Karpas-422 (cell line): ENCODE measurements at places on chromosomes 4 and X. TPM values are rescaled to one million over a fixed set of nuclear protein-coding genes. Genes with fewer than 3 reads are reported as not detected.

Gene NAP1L3
- total RNA-seq = not detected in 2 replicates

Gene APLN
- not detected in 2 replicates for total RNA-seq

Gene PPP1R2C
- total RNA-seq = not detected in 2 replicates

- H3K36me3 ChIP-seq = no peaks in the 10 kb centered on the region
- H3K4me3 ChIP-seq = no peak overlapping the region
- no peak overlapping the region for H3K27ac ChIP-seq
- H3K4me1 ChIP-seq = no peaks in the 10 kb centered on the region
- no peaks in the 10 kb centered on the region for H3K27me3 ChIP-seq
Measured at GRCh38 chr4:90883519-90883918, 756.3 kb downstream of the CCSER1 start.

DNA sequence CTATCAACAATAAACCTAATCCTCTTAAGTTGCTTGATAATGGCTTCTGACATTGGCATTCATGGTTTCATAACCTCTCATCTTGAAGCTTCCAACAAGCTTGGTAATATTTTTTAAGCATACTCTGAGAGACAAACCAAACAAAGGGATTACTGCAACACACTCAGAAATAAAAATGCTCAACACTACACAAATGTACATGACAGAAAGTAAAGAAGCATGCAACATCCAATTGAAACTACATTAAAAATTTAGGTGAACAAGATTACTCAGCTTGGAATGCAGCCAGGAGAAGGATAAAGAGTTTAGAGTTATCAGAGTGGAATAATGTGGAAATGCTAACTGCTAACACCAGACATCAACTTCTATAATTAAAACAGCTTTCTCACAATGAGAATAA lies 1136.6 kb upstream of the PABPC4L start:
- no peaks in the 10 kb centered on the region for H3K27me3 ChIP-seq
- H3K27ac ChIP-seq = no peak overlapping the region
- H3K36me3 ChIP-seq = no peaks in the 10 kb centered on the region
- no peak for DNase-seq

DNA sequence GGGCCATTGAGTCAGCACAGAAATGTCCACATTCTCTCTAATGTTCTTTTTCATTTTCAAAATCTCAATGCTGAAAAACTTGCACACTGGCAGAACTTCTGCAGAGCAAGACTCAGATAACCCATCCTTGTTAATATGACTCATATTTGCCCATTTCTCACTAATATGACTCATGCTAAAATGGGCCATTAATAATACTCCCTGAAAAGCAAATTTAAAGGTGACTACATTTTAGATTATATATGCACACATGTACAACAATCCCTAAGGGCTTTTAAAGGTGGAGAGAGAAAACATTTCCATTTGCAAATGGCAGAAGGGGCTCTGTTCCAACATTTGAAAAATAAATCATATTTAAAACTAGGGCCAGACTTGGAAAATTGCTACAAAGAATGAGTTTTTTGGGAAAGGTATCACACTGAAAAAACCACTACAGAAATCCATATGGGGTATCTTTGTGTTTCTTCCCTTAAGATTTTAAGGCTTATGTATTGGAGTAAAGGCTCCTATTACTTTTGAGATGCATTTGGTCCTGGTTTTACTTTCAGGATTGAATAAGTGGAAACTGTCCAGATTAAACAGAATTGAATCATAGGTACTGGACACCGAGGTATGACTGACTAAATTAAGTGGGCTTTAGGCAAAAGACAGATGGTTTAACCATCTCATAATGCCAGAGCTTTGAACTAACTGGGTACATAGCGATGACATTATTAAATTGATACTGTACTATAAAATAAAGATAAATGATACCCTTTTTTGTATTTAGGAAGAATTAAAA lies 30.0 kb downstream of the TLR2 start:
- no peak overlapping the region for H3K4me3 ChIP-seq
- no peaks in the 10 kb centered on the region for H3K27me3 ChIP-seq
- DNase-seq = no peak

DNA sequence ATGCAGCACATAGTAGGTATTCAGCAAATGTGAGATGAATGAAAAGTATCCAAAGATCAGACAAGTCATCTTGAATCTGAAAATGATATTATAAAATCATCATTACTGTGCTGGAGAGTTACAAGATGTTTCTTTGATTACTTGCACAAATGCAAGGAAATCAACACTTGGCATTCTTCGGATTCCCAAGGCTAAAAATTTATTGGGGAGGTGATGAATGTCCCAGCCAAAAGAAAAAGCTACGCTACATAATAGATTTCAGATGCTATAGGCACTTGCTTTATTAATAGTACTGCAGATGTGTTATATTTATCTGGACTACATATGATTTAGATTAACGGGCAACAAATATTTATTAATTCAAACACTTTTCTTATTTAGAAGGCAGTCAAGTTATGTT lies 286.7 kb upstream of the TENM3 start:
- no peak overlapping the region for H3K4me3 ChIP-seq
- no peaks in the 10 kb centered on the region for H3K36me3 ChIP-seq
- DNase-seq = no peak
- H3K27me3 ChIP-seq = no peaks in the 10 kb centered on the region
- no peaks in the 10 kb centered on the region for H3K4me1 ChIP-seq
- H3K27ac ChIP-seq = no peak overlapping the region

DNA sequence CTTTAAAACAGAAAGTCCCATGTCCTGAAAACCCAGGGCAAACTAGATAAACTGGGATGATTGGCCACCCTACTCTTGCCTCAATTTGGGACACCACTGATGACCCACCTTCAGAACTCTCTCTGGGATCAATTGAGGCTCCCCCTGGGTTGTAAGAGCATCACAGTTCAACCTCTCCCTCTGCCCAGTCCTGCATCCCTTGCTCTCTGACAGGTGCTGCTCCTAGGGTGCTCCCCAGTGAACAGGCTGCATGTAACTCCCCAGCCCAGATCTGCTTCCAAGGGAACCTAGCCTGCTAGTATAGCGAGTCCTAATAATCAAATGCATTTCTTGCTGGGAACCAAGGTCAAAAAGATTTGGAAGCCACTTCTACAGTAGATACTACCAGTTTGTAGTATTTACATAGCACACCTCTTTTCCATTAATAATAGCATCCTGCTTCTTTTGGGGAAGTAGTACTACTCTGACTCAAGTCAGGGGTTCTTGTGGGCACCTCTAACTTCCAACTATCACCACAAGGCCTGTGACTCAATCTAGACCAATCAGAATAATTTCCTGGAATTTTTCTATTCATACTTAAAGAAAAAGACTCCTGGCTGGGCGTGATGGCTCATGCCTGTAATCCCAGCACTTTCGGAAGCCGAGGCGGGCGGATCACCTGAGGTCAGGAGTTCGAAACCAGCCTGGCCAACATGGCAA lies 42.1 kb upstream of the SPINK2 start:
- no peak overlapping the region for H3K27ac ChIP-seq
- no peak overlapping the region for H3K4me3 ChIP-seq
- H3K4me1 ChIP-seq = no peaks in the 10 kb centered on the region
- DNase-seq = no peak
- no peaks in the 10 kb centered on the region for H3K36me3 ChIP-seq

DNA sequence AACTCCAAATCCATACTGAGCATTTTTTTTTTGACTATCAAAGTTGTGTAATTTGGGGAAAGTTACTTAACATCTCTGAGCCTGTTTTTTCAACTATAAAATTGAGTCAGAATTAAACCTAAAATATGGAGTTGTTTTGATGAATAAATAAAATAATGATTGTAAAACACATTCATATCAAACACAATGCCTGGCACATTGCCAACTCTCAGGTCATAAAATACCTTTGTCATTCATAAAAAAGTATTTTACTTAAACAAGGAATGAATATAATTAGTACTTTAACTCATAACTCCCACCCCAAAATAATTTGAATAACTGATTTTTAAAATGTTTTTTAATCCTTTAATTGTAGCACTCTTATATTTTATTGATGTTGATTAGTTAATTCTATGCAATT lies 3.8 kb upstream of the GPR174 start:
- H3K4me3 ChIP-seq = no peak overlapping the region
- no peaks in the 10 kb centered on the region for H3K27me3 ChIP-seq
- peaks cover 15% of the 10 kb centered on the region for H3K4me1 ChIP-seq
- no peaks in the 10 kb centered on the region for H3K36me3 ChIP-seq
- no peak for DNase-seq

DNA sequence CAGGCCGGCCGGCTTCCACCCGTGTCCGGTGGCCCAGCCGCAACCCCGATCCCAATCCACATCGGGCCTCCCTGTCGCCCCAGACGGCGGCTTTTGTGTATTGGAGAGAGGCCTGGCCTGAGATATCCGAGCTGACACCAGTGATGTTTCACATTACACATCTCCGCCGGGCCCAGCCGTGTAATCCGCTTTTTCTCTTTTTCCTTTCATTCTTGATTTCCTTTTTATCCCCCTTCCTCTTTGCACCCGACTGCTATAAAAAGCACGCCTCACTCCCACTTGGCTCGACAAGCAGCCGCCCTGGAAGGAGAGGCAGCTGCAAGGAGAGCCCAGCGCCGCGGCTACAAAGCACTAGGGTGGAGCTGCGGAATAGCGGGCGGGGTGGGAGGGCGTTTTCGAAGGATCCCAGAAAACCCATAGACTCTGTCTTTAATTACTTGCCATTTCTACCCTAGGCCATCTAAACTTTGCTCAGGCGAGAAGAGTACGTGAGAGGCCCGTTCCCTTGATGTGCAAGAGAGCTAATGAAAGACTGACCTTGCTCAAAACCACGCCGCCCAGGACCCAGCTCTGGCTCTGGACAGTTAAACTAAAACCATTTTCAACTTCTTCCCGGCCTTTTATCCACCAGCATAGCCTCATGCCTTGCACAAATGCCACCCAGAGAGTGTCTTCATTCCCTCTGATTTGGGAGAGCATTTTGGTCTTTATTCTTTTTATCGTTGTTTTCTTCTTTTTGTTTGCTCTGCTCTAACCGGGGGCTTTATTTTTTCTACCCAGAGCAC lies 3.2 kb downstream of the PITX2 start:
- H3K4me1 ChIP-seq = no peaks in the 10 kb centered on the region
- H3K27me3 ChIP-seq = no peaks in the 10 kb centered on the region
- H3K27ac ChIP-seq = no peak overlapping the region
- no peaks in the 10 kb centered on the region for H3K36me3 ChIP-seq
- no peak for DNase-seq

DNA sequence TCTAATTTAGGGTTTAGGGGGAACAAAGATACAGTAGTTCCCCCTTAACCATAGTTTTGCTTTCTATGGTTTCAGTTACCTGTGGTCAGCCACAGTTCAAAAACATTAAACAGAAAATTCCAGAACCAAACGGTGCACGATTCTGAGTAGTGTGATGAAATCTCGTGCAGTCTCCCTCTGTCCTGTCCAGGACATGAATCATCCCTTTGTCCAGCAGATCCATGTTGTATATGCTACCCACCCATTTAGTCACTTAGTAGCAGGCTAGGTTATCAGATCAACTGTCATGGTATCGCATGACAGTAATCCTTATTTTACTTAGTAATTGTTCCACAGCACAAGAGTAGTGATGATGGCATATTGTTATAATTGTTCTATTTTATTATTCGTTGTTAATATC lies 556.1 kb downstream of the IL1RAPL1 start:
- H3K4me3 ChIP-seq = no peak overlapping the region
- DNase-seq = no peak
- H3K27me3 ChIP-seq = no peaks in the 10 kb centered on the region
- no peaks in the 10 kb centered on the region for H3K4me1 ChIP-seq
- no peak overlapping the region for H3K27ac ChIP-seq
- no peaks in the 10 kb centered on the region for H3K36me3 ChIP-seq

DNA sequence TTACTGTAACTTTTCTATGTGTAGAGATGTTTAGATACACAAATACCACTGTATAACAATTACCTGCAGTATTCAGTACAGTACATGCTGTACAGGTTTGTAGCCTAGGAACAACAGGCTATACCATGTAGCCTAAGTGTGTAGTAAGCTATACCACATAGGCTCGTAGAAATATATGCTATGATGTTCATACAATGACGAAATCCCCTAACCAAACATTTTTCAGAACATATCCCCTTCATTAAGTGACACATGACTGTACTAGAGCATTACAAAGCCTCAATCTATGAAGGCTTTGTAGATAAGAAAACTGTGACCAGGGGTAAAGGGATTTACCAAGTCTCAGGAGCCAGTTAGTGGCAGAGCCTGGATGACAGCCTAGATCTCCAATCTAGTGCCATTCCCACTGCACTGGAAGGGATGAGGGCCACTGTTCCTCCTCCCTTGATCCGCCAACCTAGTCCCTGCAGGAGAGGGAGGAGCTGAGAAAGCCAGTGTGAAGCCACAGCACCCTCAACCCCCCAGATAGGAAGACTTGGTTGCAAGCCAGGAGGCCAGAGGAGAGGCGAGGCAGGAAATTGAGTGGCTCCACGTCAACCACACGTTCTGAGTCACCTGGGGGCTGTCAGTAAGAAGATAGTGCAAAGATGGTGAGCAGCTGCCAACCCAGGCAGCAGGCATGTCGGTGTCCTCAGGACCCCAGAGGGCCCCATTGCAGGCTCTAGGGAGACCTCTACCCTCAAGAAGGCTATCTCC lies 227.7 kb downstream of the BCOR start:
- H3K27me3 ChIP-seq = no peaks in the 10 kb centered on the region
- H3K27ac ChIP-seq = no peak overlapping the region
- no peaks in the 10 kb centered on the region for H3K4me1 ChIP-seq
- DNase-seq = no peak
- no peaks in the 10 kb centered on the region for H3K36me3 ChIP-seq
- no peak overlapping the region for H3K4me3 ChIP-seq

DNA sequence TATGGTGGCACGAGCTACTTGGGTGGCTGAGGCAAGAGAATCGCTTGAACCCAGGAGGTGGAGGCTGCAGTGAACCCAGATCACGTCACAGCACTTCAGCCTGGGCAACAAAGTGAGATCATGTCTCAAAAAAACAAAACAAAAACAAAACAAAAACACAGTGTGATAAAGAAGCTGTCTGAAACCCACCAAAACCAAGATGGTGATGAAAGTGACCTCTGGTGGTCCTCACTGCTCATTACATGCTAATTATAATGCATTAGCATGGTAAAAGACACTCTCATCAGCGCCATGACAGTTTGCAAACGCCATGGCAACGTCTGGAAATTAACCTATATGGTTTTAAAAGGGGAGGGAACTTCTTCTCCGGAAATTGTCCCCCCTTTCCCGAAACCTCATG lies 29.4 kb upstream of the OPHN1 start:
- H3K36me3 ChIP-seq = no peaks in the 10 kb centered on the region
- DNase-seq = peak; percentile 71
- H3K27me3 ChIP-seq = no peaks in the 10 kb centered on the region
- H3K4me3 ChIP-seq = no peak overlapping the region
- H3K27ac ChIP-seq = no peak overlapping the region

DNA sequence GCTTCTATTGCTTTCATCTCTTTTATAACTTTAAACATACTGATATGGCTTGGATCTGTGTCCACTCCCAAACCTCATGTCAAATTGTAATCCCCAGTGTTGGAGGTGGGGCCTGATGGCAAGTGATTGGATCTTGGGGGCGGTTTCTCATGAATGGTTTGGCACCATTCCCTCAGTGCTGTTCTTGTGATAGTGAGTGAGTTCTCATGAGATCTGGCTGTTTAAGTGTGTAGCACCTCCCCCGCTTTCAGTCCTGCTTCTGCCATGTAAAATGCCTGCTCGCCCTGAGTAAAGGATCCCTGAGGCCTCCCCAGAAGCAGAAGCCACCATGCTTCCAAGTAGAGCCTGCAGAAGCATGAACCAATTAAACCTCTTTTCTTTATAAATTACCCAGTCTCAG lies 17.7 kb downstream of the MND1 start:
- no peaks in the 10 kb centered on the region for H3K4me1 ChIP-seq
- H3K27ac ChIP-seq = no peak overlapping the region
- H3K36me3 ChIP-seq = peaks cover 76% of the 10 kb centered on the region
- H3K4me3 ChIP-seq = no peak overlapping the region
- DNase-seq = no peak
